ENCODE measurements at places on chromosomes 1 and 21.

GRCh38 chr1:1145547-1145914, 28.1 kb upstream of the TTLL10 start:
- no peak for DNase-seq

GRCh38 chr1:234607109-234608024, 2.6 kb downstream of the IRF2BP2 start:
- DNase-seq = no peak

DNA sequence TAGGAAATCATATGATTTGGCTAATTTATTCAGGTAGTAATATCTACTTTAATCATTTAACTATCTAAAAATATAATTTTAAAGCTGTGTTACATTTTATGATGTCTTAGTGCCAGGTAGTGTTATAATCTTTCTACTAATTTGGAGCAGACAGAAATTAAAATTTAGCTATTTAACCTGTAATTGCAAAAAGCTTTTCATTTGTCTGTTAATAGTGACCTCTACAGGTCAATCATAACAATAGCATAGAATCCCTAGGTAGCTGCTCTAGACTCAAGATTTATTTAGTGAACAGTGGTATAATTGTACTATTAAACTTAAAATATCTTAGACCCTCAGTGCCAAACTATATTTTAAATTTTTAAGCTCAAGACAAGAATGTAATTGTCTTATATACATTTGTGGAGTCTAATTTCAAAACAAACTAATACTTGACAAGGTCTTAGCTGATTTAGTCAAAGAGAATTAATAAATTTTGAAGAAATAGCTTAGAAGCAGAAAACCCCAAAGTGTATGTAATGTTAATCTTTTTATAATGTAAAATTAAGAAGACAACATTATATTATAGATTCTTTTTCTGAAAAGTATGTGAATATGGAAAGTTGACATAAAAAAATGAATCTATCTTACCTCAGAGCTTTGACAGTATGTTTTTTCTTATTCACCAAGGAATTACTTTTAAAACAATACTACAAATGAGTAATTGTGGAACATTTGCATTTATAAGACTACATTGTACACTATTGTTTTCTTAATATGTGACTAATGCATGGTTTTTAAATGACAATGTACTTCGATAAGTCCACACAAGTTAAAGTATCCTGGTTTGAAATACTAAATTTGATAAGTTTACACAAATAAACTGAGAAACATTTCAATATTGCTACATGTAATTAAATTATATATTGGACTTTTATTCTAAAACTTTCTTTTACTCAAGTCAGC, 64.1 kb upstream of the RNPC3 start:
- no peak for DNase-seq

DNA sequence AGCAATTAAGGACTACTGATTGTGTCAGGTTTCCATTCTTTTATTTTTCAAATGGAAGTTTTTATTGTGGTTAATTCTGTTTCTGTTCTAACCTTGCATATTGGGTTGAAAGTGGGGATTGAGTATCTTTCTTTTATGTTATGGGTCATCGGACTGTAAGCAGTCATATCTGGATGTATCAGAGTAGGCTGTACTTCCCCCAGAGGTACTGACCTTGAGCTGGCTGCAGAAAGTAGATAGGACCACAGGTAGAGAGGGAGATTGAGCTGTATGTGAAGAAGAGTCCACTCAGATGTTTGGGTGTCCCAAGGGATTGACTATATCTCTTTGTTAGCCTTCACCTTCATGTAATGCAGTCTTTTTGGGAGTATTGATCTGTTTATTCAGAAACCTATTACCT, 20.5 kb upstream of the ALG14 start:
- no peak for DNase-seq

- no peak for DNase-seq
These were observed 272.2 kb upstream of the B3GALT2 start for GRCh38 chr1:193458628-193459027.

Measured in stimulated activated CD4-positive, alpha-beta T cell treated with anti-CD3 and anti-CD28 coated beads, Interleukin-1b, Interleukin-23, amount 100 ng/mL, for 24 hours (primary cell).